ENCODE measurements at places on chromosomes 11 and 22.

DNA sequence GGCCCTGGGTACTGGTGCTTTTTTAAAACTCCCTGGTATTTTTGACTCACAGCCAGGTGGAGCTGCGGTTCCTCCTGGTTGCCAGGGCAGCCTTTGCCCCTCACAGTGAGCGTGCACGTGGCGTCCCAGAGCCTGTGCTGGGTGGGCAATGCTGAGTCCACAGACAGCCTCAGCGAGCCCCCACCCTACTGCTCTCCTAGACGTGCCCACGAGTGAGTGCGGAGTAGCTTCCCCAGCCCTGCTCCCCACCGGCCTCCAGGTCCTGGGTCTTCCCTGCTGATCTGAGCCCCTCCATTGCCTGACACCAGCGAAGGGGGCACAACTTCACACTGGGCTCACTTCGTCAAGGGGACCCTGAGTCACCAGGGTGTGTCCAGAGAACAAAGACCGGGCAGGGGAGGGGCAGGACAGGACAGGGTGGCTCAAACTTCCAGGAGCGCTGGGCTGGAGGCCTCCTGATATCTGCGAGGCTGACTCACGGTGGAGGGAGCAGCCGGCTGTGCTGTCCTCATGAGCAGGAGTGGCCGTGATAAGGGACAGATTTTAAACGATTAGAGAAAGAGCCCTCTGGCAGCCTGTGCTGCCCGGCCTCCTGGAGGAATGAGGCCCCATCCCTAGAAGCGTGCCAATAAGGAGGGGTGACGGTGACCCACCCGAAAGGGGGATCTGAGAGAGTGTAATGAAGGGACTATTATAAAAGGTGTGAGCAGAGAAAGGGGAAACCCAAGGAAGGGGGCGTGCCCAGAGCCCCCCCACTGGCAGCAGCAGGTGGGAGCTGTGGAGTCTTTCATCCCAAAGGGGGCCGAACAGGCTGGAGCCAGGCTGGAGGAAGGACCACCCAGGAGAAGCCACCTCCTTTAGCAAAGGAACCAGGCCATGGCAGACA, 129.3 kb upstream of the FGF3 start:
- no peak for DNase-seq

- DNase-seq = no peak
Measured at GRCh38 chr11:100687054-100687629, at the start of gene ARHGAP42. Gene ARHGAP42 (plus strand): TSS chr11:100687288. CDS start chr11:100687679, 391 bp downstream.

GRCh38 chr22:19201130-19201868, 22.8 kb upstream of the SLC25A1 start:
- DNase-seq = no peak

GRCh38 chr11:33773404-33773986, 825 bp downstream of the FBXO3 start:
- DNase-seq = no peak

DNA sequence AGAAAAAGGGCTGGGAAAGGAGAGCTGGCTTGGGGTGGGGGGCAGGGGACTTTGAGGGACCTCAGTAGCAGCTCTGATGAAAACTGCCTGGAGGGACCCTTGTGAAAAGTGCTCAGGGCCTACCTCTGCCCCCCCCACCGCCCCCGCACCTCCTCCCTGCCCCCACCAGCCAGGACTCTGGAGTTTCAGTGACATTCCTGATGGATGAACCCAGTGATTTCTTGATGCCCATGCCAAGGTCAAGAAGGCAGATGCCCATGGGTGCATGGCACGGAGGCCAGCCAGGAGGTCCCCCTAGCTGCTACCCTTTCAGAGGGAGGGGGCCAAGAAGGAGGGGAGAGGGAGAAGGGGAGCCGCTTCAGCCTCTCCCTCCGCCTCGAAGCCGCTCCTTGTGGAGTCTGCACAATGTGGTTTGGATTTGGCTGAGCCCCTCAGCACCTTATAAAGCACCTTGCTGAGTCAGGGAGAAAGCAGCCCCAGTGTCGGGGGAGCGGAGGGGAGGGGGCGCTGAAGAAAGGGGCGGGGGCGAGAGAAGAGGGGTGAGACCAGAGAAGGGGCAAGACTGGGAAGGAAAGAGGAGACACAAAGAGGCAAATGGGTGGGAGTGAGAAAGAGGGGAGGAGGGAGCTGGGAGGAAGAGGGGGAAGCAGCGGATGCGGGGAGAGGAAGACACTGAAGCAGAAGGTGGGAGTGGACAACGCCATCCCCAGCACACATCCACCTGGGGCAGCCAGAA, 2.1 kb upstream of the CLCF1 start:
- no peak for DNase-seq

DNA sequence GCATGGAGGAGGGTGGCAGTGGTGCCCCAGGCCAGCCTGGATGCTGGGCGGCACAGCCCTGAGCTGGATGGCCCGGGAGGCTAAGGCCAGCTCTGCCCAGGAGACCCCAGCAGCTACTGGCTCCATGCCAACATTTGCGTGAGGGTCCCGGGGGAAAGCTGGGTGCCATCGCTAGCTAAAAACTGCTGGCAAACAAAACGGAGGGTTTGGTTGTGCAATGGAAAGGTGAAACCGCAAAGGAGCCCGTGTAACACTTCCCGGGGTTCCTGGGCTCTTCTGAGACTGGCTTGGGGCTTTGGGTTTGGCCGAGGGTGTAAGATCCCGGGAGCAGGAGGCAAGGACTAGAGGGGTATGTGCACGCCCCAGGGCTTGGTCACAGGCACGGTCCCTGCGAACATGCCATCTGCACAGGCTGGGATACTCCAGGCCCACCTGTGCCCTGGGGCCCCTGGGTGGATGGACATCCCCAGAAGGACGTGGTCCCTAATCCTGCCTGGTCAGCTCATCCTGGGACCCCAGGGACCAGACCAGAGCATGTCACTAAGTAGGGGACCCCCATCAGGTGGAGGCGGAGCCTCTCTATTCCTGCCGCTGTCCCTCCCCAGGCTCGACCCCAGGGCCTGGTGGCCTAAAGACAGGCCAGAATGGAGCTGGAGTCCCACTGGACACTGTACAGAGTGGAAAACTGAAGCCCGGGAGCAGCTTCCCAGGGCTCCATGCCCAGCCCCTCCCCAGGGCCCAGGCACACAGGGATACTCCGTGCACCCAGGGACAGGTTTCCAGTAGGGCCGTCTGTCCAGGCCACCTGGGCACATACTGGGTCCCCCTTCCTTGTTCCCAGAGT, 44.6 kb downstream of the IGF2 start:
- no peak for DNase-seq

GRCh38 chr22:25025491-25026400, 73.2 kb downstream of the KIAA1671 start:
- no peak for DNase-seq

DNA sequence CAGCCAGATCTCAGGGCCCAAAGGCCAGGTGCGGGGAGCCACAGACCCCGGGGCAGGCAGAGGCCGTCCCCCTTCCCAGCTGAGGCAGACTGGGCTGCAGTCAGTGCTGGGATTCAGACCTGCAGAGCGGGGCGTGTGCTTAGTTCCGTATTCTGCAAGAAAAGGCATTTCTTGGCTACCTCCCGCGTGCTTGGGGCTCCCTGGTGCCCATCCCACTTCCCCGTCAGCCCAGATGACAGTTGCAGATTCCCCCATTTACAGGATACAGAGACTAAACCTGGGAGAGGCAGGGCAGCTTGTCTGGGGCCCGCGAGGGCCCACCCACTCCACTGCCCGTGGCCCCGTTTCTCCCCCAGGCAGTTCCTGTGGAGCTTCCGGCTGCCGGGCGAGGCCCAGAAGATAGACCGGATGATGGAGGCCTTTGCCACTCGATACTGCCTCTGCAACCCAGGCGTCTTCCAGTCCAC, 18.3 kb downstream of the CYTH4 start:
- no peak for DNase-seq

- DNase-seq = no peak
Measured at GRCh38 chr11:33724644-33725035, 11.6 kb downstream of the CD59 start.

DNA sequence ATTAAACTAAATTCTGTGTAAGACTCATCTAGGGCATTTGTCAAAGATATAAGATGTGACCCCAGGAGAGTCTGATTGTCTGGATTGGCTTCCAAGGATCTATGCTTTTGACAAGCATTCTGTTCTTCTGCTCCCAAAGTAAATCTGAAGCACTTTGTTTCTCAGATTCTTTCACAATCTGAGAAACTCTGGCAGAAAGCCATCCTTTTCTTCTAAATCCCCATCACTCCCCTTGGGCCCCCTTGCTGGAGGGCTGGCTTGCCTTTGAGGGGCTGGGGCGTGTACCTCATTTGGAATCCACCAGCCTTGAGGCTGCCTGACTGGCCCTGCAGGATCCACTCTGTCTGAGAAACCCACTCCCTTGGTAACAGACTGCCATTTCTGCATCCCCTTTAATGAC, 173.5 kb upstream of the CTSC start:
- DNase-seq = no peak

- no peak for DNase-seq
Measured at GRCh38 chr11:11036848-11037732, 179.2 kb upstream of the ZBED5 start.

GRCh38 chr11:76287227-76287626, 80.9 kb upstream of the WNT11 start:
- no peak for DNase-seq

DNA sequence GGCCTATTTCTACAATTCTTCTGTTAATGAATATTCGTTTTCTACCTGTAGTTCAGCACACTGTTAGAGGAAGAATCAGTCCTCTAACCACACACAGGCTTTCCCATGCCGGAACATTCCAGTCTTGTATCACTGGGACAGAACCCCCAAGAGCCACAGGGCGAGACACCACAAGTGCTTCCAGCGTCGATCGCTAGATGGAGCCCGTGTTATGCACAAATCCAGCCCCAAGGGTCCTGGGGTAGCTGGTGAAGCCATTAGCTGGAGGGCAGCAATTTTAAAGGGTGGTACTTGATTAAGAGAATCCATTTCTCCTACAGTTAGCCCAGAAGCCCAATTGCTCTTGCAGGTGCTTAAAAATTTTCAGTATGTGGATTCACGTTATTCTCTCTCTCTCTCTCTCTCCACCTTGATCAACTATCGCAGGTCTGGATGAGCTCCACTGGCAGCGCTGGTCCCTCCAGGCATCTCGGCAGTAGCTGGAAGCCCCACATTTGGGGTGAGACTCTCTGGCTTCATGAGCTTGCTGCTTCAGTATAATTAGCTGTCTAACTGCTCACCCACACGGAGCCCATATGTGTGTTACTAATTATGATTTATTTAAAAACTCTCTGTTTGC, 148.2 kb upstream of the SNX19 start:
- peak; percentile 28 for DNase-seq

DNA sequence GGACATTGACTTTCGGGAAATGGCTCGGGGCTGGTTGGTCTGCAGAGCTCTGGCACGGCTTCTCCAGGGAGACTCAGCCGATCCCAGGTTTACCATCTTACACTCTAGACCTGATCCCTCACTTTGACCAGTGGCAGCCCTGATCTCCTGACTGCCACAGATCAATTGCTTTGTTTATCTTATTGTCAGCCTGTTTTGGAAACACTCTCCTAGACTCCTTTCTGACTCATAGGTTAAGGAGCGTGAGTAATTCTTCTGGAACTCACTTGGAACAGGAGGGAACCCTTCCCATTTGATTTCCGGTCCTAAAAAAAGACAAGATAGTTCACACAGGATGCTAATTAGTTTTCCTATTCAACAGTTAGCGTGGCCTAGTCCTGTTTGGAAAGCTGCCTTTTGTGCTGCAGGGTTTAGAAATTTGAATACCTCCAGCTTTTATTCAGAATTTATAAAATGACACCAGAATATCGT, 16.0 kb upstream of the BMAL1 start:
- DNase-seq = no peak

GRCh38 chr22:22684580-22685561, 40.5 kb downstream of the GGTLC2 start:
- no peak for DNase-seq

DNA sequence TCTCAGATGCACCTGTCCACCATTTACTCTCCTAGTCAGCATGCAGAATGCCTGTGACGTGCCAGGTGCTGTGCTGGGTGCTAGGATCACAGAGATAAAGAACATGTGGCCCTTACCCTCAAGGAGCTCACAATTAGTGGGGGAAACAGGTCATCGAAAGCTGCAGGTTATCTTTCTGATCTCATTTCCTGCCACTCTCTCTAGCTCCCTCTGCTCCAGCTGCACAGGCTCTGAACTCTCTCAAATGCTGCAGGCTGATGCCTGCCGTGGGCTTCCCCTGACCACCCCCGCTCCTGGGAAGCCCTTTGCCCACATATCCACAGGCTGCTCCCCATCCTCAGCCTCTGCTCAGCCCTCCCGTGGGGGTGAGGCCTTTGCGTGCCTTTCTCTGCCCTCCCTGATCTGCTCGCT, 29.6 kb downstream of the SHANK3 start:
- DNase-seq = no peak

DNA sequence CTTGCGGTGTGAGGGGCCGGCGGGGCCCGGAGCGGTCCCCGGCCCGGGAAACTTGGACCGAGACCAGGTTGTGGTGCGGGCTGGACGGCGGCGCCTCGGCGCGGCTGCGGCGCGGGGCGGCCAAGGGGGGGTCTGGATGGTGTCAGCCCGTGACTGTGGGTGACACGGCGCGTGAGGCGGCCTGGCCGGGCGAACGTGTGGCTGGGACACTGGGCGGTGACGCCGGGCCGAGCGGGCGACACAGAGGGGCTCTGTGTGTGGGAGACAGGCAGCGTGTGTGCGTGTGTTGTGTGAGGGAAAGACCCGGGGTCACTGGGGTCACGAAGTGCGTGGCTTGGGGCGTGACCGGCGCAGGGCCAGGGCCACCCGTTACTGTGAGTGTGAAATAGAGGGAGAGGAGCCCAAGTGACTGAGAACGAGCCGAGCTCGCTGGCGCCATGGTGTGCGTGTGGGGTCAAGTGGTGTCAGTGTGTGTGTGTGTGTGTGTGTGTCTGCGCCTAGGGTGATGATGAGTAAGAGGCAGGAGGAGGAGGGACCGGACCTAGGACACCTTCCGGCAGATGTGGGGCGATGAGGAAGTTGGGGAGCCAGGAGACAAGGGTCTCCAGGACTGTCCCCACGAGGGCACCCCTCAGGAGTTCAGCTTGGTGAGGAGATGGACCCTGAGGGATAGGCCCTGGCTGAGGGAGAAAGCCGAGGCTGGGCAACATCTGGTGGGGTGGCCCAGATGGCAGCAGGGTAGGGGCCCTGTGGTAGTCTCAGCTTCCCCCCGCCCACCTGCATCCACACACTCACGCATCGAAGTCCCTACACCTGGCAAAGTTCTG, 817 bp downstream of the RELT start:
- DNase-seq = no peak

- DNase-seq = no peak
Measured at GRCh38 chr11:95778699-95779098, 10.9 kb downstream of the FAM76B start.

GRCh38 chr11:11039208-11039965, 181.5 kb upstream of the ZBED5 start:
- no peak for DNase-seq

DNA sequence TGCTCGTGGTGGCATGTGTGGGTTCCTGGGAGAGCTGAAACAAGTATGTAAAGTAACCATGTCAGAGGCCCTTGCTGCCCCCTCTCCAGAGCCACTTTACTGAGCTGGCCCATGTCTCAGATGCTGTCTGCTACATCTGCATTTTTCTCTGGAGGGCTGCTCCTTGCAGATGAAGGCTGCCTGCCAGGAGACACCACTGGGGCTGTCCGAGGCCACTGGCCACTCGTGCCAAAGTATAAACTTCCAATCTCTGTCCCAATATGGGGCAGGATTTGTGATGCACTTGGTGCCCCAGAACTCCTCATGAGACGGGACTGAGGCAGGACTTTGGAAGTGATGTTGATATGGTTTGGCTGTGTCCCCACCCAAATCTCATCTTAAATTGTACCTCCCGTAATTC, 478.4 kb upstream of the B3GAT1 start:
- DNase-seq = no peak

- no peak for DNase-seq
Measured at GRCh38 chr22:27164781-27165503, 507.6 kb downstream of the MIAT start.

GRCh38 chr22:38012604-38013072, 28.3 kb upstream of the SOX10 start:
- DNase-seq = no peak

- DNase-seq = no peak
Measured at GRCh38 chr22:37032535-37033460, 13.3 kb downstream of the MPST start.
